Activated T-cell treated with anti-CD3 and anti-CD28 coated beads, Interleukin-2, amount 50 U/mL, for 48 hours (primary cell): ENCODE measurements at places on chromosomes 3 and 15.

- no peak for DNase-seq
Measured at GRCh38 chr3:64395490-64395889, 170.2 kb upstream of the PRICKLE2 start.

- no peak for DNase-seq
Measured at GRCh38 chr3:196803891-196804468, 63.7 kb upstream of the SENP5 start.

DNA sequence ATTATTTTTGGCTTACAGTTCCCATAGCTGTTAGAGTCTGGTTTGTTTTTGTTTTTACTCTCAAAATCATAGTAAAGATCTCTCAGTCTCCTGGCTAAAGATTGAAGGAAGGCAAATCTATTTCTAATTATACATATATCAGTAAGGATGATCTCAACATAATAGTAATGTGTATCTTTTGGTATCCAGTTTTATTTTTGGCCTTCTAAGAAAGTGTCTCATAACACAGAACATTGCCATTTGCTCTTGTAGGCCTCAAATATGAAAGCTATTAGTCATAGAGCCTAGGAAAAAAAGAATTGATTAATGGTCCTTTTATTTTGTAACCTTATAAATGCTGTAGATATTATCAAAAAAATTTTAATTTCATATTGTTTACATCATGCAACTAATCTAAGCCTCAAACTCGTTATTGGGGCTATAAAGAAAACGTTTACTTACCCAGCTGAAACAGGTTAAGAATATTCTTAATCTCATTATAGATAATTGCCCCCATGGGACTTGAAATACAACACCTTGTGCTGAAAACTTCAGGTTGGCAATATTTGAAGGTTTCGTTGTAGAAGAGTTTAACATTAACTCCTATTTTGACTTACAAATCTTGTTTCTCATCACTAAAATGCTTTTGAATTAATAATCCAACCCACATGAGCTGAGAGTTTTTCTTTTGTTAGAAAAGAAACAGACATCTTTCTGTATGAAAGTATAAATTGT, 16.7 kb downstream of the FBXO45 start:
- no peak for DNase-seq

GRCh38 chr15:78004222-78004727, 73.2 kb downstream of the TBC1D2B start:
- DNase-seq = no peak

GRCh38 chr3:43077261-43077660, 28.6 kb downstream of the POMGNT2 start:
- DNase-seq = no peak

DNA sequence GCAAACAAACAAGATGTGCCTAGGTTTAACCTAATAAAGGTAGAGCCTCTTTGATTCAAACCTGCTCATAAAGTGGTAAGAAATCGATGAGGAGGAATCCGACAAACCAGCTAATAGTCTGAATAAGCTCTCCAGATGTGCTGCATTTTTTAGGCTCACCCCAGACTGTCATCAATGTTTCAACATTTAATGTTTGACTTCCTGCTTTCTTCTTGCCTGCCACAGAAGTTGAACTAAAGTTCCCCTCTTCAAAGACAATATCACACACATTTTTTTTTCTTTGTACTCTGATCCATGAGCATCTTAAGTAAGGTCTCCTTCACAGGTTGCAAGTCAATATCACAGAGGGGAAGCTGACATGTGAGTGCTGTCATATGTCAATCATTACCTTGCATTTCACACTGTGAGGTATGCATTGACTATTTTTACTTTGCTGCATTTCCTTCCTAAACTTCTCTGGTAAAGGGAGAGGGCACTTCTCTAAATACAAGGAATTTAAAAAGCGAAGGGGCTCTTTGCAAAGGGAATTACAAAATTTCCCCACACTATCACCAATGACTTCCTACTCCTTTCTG, 172.3 kb upstream of the MCTP2 start:
- DNase-seq = no peak

- DNase-seq = no peak
Measured at GRCh38 chr3:63528325-63529000, 124.0 kb upstream of the SNTN start.

DNA sequence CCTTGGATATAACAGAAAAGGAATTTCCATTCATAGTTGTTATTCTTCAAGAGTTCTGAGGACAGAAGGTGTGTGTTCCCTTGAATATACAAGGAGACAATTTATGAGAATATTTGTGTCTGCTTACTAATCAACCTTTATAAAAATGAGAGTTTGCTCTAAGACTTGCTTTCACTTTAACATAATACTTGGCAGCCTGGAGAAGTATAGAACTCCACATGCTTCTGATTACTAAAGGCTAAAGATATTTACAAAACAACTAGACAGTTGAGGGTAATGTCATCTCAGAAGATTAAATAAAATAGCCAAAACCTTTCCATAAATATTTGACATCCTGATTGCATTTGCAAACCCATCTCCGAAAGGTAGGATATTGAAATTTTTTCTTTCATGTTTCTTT, 727.1 kb upstream of the NAALADL2 start:
- no peak for DNase-seq

DNA sequence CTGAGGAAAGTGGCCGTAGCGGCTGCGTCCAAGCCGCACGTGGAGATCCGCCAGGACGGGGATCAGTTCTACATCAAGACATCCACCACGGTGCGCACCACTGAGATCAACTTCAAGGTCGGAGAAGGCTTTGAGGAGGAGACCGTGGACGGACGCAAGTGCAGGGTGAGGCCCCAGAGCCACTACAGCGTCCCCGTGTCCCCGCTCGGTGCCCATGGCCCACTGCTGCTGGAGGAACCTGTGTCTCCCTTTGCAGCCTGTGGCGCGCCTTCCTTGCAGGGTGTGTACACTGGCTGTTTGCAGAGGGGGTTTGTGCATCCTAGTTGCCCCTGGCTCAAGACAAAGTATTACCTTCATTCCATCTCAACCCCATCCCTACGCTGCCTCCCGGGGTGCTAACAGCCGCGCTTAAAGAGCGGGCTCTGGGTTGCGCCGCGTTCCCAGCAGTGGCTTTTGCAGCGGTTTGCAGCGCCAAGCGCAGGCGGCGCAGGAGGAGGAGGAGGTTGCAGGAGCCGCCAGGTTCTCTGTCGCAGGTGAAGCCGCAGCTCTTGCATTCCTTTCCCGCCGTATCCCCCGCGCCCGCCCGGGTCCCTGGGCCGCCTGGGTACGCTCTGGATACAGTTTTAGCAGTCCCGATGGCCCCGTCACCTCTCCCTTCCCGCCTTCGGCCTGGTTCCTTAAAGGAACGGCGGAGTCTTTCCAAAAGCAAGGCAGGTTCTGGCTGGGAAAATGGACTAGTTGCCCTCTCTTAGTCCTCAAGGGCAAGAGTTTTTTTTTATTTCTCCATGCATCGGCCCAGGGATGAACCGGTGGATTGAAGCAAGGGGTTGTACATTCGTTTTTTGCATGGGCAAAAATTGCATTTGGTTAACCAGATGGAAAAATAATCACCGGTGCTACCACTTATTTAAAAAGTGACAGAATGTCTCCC, 1.2 kb downstream of the CRABP1 start:
- DNase-seq = no peak

DNA sequence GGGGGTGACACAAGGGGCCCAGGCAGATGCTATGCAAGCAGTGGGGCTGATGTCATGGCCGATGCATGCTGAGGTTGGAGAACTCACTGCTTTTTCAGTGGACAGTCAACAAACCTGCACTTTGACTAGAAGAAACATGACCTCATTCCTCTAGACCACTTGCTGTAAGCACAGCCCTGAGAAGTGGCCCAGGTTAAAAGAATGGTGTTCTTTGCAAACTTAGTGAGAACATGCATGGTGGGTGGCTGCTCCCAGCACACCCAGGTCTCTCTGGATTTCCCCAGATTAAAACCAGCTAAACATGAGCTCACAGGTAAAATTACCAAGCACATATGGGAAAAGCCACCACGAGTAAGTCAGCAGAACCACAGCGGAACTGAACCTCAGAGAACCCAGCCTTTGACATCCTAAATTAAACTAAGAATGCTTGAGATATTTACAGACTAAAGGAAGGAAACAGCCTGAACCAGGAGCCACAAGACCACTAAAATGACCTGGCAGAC, 15.5 kb downstream of the DLEC1 start:
- DNase-seq = no peak

- DNase-seq = no peak
Measured at GRCh38 chr3:48797626-48798025, 50.0 kb downstream of the PRKAR2A start.

- peak; percentile 45 for DNase-seq
Measured at GRCh38 chr3:124995460-124995994, 60.3 kb downstream of the HEG1 start.

GRCh38 chr3:95738045-95738444, 1076.3 kb upstream of the EPHA6 start:
- no peak for DNase-seq

- DNase-seq = no peak
Measured at GRCh38 chr3:20666091-20666490, 480.1 kb upstream of the SGO1 start.

DNA sequence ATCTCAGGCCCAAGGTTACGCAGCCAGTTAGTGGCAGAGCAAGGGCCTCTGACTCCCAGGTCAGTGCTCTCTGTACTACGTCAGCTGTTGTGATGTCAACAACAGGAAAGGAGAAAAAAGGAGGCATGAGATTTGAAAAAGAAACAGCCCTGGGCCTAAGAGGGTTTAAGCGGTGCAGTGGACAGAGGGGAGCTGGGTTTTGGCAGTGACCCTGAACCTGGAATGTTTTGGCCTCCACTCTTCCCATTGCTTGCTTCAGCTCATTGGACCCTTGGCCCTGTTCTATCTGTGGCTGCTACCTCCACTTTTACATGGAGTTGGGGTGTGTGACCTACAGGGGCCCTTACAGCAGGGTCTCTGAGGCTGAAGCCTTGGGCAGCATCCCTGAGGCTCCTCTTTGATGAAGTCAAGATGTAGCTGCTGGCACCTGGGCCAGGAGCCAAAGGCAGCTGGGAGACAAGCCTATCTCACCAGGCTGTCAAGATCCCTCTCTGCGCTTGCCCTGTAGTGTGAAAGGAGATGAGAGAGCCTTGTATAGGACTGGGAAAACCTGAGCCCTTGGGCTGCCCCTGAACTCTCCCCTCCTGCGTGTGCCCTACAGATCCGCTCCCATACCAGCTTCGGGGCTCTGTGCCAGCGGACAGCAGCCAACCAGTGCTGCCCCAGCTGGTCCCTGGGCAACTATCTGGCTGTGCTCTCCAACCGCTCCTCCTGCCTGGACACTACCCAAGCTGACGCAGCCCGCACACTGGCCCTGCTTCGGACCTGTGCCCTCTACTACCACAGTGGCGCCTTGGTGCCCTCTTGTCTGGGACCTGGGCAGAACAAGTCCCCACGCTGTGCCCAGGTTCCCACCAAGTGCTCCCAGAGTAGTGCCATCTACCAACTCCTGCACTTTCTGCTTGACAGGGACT, 8.7 kb downstream of the DISP2 start:
- no peak for DNase-seq

- DNase-seq = no peak
Measured at GRCh38 chr3:15796331-15796730, 1.4 kb downstream of the ANKRD28 start.

- DNase-seq = no peak
Measured at GRCh38 chr3:64342940-64343688, 117.8 kb upstream of the PRICKLE2 start.

DNA sequence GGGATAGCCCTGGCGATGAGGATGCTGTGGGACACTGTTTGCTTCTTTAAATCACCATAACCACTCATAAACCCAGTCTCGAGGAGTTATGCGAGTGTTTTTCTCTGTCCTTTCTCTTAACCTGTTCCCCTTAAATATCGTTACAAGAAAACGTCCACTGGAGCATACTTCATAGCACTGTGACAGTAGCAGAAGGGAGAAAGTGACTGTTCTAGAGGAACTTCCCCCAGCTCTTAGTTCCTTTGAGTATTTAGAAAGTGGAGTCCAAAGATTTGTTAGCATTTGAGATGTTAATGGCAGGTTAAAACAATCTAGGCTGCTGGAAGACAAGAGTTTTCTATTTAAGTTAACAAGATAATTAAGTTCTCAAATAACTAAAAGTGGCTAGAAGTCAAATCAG, 142.0 kb downstream of the GADL1 start:
- DNase-seq = no peak

DNA sequence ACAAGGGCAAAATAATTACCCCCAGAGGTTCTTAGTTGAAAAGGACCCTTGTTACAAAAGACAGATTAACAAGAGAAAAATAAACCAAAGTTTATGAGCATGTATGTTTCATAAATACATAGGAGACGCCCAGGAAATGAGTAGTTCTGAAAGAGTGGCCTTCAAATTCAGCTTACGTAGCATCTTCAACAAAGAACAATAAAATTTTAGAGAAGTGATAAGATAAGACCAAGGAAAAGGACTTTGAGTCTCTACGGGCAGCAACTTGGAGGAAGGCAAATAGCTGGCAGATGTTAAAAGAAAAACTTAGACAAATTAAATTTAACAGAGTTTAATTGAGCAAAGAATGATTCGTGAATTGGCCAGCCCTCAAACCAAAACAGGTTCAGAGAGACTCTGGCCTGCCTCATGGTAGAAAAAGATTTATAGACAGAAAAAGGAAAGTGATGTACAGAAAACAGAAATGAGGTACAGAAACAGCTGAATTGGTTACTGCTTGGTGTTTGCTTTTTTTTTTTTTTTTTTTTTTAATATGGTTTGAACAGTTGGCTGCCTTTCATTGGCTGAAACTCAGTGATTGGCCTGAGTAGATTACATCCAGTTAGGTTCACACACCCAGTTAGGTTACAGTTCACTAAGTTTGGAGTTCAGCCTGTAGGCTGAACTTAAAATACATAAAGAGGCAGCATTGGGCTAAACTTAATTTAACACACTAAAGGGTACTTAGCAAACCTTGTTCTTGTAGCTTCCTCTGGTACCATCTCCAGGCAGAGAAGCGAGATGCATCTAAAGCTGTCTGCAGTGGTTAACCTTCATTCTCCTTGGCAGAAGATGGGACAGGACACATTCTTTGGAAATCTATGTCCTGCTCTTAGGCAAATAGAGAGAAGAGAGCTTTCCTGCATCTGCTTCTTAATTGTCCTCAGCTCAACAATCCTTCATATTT, 23.2 kb downstream of the C2CD4B start:
- DNase-seq = no peak

DNA sequence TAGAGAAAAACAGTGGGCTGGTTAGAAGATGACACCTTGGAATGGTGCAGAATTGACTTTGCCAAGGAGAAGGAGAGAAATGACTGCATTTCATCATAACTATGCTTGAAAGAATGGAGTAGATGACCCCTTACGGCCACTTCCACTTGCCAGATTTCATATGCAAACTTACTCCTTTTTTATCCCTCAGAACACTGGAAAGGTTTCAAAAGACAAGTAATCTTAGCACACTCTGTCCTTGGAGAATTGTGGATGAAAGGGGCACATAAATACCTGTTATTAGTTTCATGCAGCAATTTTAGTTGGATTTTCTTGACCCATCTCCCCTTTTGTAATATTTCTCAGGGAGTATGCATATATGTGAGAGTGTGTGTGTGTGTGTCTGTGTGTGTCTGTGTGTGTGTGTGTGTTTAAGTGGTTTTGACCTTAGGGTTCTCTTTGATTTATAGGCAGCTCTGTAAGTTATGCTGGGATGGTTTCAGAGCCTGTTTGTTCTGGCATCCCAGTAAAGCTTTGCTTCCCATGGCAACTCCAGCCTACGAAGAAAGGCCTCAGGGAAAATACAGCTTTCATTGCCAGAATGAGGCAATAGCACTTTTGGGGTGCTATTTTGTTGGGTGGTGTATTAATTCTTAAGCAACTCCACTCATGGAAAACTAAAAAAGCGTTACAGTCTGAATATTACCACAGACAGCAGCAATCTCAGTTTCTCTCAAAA, 122.2 kb upstream of the TP63 start:
- no peak for DNase-seq

- DNase-seq = no peak
Measured at GRCh38 chr3:156120528-156121251, at the start of gene KCNAB1. Gene KCNAB1 (plus strand): TSS chr3:156120578.
